ENCODE measurements at places on chromosomes 5 and 9.

- no peak for ATAC-seq
Measured at GRCh38 chr9:75183306-75183705, 95.0 kb downstream of the OSTF1 start.

DNA sequence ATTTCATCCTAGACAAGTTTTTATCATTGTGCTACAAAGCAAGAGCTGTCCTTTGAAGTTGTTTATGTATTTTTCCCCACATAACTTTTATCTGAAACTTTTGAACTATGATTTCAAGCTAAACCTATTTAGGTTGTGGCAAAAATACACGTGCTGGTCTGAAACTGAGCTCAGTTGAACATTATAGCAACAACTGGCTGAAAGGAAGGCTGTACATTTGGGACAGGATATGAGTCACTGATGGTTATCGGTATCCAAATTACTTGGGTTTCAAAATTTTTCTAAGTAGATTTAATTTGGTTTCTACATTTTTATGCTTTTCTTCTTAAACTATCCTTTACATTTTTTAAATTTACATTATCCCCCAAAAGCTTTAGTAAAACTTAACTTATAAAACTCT is 627.3 kb upstream of the NUDT12 start:
- peak; percentile 82 for ATAC-seq

DNA sequence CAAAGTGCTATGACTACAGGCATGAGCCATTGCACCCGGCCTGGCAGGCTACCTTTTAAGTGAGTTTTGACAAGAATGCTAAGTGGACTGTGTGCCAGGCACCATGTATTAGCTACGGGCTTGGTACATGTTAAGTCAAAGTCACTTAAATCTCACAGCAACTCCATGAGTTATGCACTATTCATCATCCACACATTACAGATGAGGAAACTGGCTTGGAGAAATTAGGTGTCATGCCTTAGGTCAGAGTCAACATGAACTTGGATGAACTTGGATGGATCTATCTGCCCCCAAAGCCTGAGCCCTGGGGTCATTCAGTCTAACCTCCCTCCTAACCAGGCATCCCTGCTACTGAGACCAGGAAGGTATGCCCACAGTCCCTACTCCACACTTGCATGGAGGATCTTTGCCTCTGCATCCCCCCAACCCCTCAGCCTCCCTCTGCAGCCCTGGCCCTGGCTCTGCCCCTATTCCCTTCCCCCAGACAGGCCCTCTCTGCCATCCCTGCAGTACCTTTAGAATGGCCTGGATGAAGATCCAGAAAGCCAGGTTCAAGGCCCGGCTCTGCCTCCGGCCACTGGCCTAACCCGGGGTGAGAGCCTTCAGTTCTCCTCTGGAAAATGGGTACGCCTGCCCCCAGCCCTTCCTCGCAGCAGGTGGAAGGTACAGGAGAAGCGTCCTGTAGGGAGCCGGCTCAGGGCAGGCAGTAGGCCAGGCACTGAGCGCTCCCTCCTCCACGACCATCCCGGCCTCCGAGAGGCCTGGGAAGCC is 685 bp upstream of the ADGRD2 start:
- no peak for ATAC-seq

DNA sequence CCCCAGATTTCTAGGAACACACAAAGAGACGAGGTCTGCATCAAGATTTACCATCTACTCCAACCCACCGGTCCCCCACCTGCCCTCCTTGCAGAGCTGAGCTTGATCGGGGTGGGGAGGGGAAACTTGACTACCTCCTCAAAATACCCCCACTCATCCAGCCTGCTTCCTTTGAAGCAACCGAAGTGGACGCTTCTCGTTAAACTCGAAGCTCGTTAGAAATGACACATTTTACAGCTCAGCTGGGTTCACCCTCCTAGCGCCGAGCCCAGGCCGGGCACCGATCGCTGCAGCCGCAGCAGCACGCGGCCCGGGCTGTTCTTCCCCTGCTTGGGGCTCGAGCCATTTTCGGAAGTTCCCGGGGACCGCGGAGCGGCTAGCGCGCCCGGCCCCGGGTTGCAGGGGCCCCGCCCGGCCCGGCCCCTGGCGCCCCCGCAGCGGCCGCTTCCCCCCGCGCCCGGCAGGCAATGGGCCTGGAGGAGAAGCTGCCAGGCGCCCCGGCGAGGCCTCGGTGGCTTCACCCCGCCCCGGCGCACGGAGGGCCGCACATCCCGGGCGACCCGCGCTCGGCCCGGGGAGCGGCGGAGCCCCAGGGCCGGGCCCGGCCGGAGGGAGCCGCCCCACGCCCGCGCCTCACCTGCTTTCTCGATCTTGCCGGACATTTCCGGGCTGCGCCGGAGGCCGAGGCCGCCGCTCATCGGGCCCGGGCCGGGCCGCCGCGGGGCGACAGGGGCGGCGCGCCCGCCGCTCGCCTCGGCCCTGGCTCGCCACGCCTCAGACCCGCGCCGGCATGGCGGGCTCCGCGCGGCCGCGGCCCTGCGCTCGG is 530 bp downstream of the RAPGEF1 start:
- peak; percentile 62 for ATAC-seq

GRCh38 chr5:179324760-179325295 is 20.4 kb downstream of the ADAMTS2 start:
- no peak for ATAC-seq

DNA sequence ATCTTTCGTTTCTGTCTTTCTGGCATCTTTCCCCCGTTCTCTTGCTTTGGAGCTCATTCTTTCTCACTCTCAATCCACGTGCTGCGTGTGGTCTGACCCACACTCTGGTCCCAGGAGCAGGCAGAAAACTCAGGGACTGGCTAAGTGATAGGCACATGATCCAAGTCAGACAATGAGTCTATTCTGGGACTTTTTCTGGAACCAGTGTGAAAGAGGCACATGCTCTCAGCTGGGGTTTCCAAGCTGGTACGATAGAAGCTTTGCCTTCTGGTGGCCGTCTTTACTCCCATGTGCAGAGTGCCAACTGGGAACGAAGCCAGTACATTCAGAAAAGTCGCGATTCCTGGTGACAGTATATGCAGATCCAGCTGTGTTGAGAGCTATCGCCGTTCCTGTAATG is 94.4 kb downstream of the PDZD2 start:
- ATAC-seq: no peak

DNA sequence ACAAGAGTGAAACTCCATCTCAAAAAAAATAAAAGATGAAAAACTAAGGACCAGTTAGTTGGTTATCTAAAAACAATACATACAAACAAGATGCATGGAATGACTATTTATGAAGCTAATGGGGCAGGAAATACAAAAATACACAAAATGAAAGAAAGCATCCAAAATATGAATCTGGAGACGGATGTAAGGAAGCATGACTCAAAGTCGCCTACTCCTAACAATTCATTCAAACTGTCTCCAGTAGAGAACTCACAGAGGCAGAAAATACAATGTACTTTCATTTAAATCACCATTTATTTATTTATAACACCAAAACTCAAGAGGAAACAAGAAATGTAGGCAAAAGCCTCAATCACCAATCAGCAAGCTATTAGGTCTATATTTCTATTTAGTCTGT is 68.4 kb downstream of the SCAI start:
- ATAC-seq: peak; percentile 40

GRCh38 chr9:120438836-120439546 is 141.0 kb downstream of the CDK5RAP2 start:
- peak; percentile 83 for ATAC-seq

DNA sequence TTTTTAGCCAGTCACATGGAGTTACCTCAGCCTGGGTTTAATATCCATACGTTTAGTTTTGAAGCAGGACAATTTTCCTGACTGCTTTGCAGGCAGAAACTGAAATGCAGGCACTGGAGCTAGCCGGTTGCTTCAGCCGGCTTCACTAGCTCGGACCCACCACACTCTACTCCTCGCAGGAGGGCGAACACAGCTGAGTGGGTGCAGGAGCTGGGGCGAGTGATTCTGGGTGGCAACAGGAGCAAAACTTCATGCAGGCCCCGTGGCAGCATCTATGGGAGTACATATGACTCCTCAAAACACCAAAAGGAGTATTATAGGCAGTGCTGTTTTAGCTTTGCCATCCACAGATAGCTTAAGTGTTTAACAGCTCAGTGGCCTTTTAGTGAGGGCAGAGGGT is 1211.8 kb upstream of the NUDT12 start:
- no peak for ATAC-seq

- ATAC-seq: no peak
Measured at GRCh38 chr5:32726086-32726557, 15.0 kb downstream of the NPR3 start.

GRCh38 chr9:89482901-89483361 is 15.0 kb downstream of the SEMA4D start:
- ATAC-seq: no peak

DNA sequence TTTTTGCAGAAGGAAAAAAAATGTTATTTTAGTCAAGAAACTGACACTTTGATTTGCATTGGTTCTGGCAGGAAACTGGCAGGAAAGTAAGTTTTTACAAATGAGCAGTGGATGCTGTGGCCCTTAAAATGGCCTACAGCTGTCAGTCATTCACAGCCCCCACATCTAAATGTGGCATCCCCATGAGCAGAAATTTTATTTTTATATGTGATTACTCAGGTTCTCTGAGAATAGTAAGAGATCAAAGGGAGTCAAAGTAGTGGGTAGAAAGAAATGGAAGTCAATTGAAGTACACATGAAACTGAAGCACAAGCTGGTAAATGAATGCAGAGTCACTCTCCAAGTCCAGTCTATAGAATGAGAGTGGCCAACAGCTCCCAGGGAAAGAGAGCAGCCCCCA is 80.3 kb downstream of the ENC1 start:
- no peak for ATAC-seq

- no peak for ATAC-seq
Measured at GRCh38 chr5:111787006-111787405, 30.0 kb upstream of the NREP start.

DNA sequence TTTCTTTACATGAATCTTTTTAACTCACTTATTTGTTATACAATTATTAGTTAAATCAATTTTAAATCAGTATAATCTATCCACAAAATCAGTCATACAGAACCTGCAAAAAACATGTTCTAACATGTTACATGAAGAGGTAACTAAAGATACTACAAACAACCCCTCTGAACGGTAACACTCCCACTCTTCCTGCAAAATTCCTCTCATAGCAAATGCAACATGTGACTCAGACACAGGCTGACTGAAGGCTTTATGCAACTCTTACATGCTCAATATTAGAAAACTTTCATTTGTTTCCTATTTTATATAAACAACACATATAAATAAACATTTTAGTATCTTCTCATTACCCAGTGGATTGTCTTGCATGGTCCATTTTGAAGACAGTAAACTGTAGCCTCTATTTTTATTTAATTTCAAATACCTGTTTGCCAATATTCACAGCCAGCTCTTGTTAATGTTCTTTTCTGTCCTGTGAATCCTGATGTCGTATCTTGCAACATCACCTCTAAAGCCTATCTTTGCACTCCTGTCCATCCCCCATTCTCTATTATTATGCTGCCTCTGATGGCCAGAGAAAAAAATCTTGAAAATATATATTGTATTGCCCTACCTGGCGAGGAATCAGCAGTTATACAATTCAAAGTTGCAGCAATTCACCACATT is 100.5 kb upstream of the CCDC152 start:
- no peak for ATAC-seq

GRCh38 chr5:61887271-61887670 is 418.7 kb upstream of the KIF2A start:
- ATAC-seq: no peak

GRCh38 chr5:123116058-123116457 is 27.0 kb downstream of the PRDM6 start:
- peak; percentile 86 for ATAC-seq

- ATAC-seq: no peak
Measured at GRCh38 chr9:20811872-20812271, 127.8 kb downstream of the FOCAD start.

DNA sequence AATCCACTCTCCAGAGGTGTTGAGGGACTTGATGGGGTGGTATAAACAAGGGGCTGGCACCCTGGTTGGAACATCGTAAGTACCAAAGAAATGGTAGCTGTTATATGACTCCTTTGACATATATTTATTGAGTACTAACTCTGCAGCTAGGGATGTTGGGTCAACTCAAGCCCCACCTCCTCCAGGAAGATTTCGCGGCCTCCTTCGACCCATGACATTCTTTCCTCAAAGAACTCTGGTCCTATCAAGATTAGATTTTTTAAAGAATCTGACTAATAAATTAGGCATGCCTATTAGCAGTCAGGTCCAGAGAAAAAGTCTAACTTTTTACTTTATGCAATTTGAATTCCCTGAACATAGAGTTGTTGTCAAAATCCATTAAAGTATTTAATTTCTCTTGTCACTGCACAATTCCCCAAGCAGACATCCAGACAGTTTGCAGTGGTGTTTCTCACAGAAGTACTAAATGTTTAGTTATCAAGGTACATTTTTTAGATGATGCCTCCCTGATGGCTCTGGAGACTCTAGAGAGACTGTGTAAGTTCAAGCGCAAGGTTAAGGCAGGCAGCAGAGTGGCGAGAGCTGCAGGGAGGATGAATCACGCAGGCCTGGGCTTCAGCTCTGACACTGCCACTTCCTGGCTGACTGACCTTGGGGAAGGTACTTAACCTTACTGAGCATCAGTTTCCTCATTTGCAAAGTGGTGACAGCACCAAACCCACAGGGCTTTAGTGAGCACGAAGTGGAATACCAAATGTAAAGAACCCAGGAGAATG is 209.6 kb downstream of the TTLL11 start:
- ATAC-seq: peak; percentile 74

- ATAC-seq: no peak
Measured at GRCh38 chr9:2448193-2448738, 173.3 kb upstream of the VLDLR start.

GRCh38 chr9:104992659-104993058 is 64.7 kb upstream of the ABCA1 start:
- no peak for ATAC-seq

GRCh38 chr9:117644133-117644931 is 59.9 kb upstream of the TLR4 start:
- peak; percentile 89 for ATAC-seq

- no peak for ATAC-seq
Measured at GRCh38 chr5:178117923-178118701, 4.8 kb downstream of the N4BP3 start.

DNA sequence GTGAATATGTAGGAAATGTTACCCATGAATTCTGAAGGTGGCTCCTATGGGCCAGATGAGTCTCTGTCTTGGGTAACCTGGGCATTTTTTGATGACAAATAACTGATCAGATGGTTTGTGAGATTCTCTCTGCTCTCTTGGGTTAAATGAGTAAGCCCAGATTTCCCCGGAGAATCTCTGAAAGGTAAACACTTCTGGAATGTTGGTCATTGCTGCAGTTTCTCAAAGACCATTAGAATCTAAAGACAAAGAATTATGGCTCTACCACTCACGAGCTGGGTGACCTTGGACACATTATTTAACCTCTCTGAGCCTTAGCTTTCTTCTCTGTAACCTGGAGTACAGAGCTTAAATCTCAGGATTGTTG is 191.2 kb downstream of the DAB2IP start:
- peak; percentile 49 for ATAC-seq

- no peak for ATAC-seq
Measured at GRCh38 chr9:113298924-113299770, 4.0 kb downstream of the RNF183 start.

- ATAC-seq: no peak
Measured at GRCh38 chr5:122871661-122872060, 26.2 kb downstream of the SNX24 start.

Data from SK-N-SH treated with all-trans-retinoic acid at 6 μM for 48 hours (cell line).